Activated T-cell treated with anti-CD3 and anti-CD28 coated beads, Interleukin-2, amount 50 U/mL, for 72 hours (primary cell): ENCODE measurements at places on chromosomes 7 and 10.

DNA sequence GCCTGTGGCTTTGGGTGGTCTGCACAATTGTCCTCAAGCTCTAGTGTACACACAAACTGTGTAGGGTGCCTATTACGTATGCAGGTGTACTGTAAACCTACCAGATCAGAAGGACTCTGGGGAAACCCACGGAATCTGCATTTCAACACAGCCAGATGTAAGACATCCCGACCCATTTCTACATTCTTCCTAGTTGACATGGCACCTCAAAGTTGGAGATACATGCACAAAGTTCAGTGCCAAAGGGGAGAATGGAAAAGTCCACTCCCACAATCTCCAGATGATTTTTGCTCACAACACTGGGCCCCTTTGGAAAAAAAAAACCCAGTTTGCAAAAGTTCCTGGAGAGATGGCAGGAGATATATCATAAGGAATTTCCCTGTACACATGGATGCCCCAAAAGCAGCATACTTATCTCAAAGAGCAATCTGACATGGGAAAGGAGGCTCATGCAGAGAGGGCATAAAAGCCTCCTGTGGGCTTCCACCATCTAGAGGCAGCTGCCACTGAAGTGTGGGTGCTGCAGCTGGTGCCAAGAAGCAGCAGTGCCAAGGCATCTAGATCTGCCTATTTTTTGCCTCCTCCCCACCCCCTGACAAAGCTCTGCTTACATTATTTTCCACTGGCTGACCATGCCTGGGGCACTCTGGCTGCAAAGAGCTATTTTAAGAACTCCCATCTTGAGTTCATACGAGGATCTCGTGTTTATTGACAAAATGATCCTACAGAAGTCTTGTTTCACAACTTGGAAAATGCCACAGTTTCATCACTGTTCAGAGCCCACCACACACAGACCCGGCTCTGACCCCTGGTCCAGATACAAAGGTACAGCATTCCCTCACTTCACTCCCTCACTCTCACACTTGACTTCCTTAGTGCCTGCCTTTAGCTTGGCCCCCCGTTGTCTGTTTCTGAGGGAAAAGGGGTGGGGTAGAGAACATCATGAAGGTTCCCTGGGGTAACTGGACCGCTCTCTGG lies 12.9 kb downstream of the TECTB start:
- no peak for DNase-seq

DNA sequence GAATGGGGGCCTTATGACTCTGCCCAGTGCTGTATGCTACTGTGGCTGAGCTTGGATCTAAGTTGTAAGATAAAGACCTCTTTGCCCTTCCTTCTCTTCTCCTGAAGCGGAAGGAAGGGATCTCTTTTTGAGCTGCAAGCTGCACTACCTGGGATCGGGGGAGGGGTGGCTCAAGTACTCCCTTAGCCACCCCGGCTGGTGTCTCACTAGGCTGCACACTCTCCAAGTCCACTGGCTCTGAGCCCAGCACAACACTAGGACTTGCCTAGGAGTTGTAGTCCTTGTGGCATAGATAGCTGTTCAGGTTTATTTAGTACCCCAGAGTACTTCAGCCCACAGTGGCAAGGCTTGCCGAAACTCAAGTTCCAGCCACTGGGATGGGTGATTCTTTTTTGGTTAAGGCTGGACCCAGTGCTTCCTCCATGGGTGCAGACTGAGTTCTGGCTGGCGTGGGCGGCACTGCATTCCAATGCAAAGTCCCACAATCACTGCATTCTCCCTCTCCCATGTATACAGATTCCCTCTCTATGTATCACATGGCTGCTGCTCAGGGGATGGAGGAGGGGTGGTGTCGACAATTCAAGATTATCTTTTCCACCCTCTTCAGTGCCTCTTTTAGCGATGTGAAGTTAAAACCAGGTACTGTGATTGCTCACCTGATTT lies 76.2 kb upstream of the SLC25A13 start:
- no peak for DNase-seq

DNA sequence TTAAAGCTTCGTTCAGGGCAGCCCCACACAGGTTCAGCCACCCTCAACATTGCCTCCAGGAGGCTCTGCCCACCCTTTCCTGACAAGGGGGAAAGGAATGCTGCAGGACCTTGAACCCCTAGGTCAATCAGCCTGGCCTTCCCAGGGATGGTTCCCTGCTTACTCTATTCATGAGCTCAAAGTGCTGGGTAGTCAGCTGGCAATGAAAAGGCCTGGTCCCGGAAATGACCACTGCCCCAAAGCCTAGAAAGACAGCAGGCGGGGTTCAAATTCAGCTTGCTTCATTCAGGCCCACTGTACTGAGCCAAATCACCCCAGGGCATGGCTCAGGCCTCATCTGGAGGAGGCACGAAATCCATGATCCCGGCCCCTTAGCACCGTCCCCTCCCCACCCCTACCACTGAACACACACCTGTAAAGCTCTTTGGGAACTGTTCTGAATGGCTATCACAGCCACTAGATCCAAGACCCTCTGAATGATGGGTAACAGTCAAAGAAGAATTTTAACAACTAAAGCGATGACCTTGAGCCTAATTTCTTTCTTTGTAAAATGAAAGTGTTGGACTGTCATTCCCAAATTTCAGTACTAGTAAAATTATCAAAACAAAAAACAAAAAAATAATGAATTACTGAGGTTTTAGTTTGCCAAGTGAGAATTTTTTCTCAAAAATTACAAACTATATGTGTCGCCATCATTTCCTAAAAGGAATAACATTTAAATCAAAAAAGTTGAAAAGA lies 1.0 kb downstream of the URGCP start:
- no peak for DNase-seq

GRCh38 chr10:42985436-42986316 lies 91.2 kb upstream of the RET start:
- DNase-seq, result no peak

- DNase-seq, result no peak
Observed at GRCh38 chr7:24058953-24059352, 225.0 kb upstream of the NPY start.

DNA sequence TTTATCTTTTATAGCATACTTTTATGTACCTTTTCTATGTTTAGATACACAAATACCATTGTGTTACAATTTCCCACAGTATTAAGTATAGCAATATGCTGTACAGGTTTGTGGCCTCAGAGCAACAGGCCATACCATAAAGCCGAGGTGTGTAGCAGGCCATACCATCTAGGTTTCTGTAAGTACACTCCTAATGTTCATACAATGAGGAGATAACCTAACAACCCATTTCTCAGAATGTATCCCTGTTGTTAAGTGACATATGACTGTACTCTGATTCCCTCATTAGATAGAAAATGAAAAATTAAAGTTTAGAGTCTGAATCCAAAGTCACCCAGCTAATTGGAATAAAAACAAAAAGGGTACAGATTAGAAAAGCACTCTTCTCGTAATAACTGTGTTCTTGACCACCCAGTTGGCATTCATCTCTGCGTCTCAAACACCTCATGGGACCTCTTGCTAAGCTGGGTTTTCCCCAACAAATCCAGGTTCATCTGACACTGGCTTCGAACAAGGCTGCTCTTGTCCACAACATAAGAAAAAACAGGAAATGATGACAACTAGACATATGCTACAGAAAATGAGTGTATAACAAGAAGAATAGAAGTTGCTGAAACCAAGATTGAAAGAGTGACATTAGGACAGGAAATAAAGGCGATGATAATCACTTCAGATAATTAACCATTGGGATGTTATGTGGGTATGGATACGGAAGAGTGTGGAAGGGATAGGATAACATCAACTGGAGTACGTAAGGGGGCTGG lies 1.4 kb downstream of the NDUFB8 start:
- peak; percentile 48 for DNase-seq

GRCh38 chr7:91286432-91286831 lies 22.2 kb downstream of the FZD1 start:
- no peak for DNase-seq

DNA sequence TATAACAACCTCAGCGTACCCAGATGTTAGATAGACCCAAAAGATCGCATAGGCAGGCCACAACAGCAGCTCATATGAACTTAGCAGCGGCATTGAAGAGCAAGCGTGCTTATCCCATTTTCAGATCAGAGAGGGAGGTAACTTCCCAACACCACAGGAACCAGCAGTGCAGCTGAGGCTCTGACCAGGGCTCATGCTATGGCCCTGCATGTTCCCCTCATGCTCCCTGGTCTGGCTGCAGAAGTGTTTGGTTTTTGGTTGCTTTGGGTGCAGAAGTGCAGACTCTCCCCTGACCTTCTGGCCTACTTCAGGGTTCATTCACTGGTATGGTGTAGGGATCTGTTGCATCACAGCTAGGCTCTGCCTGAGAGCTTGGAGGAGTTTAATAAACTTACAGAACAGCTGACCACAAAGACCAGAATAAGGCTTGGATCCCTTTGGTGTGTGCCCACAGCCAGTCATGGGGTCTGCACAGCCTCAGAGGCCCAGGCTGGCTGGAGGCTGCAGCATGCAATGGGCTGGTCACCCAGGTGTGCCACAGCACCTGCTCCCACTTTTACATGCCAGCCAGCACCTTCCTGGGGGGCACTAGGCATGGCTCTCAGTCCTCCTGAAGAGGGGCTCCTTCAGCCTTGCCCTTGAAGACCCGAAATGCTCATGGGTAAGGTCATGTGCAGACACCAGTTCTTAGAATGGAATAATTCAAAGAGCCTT lies 9.1 kb upstream of the CXCL12 start:
- DNase-seq, result no peak

- no peak for DNase-seq
Observed at GRCh38 chr10:60992636-60993035, 48.7 kb upstream of the RHOBTB1 start.

DNA sequence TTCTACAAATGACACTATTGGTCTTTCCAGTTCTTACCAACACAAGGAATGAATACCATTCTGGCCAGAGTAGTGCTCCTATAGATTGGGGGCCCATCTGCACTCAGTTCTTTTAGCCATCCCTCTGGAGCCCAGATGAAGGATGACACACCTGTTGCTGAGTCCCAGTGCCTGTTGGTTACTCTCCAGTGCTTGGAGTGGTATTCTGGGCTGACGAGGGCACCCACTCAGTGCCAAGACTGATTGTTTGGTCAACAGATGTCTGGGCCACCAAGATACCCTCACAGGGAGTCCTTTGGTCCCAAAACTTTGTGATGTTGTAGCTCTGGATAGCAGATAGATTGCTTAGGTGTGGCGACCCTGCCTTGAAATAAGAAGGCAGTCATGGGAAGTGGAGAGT lies 23.7 kb upstream of the ITGA8 start:
- DNase-seq, result no peak

- no peak for DNase-seq
Observed at GRCh38 chr7:157551325-157552070, 214.7 kb downstream of the DNAJB6 start.

GRCh38 chr10:84155521-84155920 lies 16.2 kb downstream of the GHITM start:
- DNase-seq, result no peak

DNA sequence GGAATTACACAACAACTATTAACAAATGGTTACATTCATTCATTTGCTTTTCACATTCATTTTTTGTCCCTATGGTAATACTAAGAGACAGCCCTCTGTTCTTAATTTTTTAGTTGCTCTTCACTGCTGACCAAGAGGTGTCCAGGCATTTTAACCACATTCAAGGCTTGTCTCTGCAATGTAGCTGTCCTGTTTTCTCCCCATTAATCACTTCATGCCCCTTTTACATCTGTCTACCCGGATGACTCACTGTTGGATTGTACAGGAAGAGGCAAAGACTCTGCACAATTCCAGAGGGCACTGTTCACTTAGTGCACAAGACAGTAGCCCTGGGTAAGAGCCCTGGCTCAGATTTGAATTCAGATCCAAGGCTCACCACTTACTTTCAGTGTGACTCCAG lies 168.5 kb downstream of the NOC3L start:
- no peak for DNase-seq

DNA sequence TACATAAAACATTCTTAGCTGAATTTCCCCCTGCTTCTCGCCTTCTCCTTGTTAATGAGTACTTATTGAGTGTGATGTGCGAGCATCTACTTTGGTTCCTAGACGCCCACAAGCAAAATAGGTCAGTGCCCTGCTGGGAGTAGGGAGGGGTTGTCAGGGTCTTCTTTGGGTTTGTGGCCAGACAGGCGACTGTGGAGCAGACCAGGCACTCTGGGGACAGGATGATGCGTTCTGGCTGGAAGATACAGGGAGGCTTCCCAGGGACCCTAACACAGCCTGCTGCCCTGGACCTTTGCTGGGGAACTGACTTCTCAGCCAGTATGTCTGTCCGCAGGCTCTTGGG lies 227.2 kb downstream of the CUX1 start:
- DNase-seq, result no peak

- DNase-seq, result no peak
Observed at GRCh38 chr7:29485339-29486190, 78.1 kb upstream of the PRR15 start.

DNA sequence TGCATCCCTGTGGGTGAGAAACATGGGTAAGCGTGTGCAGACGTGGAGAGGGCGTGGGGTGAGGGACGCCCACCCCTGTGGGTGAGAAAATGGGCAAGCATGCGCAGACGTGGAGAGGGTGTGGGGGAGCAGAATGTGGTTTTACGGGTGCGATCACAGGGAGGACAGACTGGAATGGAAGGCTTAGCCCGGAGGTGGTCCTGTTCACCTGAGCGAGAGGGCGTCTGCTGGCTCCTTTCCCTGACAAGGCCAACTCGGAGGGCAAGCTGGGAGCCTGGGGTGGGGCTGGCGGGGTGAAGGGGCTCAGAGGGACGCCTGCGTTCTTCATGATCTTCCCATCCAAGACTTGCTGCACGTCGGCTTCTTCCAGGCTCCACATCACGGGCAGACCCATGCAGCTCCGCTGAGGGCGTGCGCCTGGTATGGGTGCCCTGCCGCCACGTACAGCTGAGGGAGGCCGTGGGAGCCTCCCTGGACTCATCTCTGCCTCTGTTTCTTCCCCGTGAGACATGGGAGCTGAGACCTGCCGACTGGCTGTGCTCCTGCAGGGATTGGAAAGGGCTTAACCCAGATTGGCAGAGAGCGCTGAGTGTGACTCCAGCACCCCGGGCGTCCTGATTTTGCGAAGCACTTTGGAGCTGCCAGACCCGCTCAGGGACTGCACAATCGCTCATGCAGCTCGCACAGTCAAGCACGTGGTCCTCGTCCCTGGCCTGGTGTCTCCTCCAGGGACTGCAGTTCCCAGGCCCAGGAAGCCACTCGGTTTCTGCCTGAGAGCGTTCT lies 74.3 kb upstream of the SHH start:
- DNase-seq, result no peak

DNA sequence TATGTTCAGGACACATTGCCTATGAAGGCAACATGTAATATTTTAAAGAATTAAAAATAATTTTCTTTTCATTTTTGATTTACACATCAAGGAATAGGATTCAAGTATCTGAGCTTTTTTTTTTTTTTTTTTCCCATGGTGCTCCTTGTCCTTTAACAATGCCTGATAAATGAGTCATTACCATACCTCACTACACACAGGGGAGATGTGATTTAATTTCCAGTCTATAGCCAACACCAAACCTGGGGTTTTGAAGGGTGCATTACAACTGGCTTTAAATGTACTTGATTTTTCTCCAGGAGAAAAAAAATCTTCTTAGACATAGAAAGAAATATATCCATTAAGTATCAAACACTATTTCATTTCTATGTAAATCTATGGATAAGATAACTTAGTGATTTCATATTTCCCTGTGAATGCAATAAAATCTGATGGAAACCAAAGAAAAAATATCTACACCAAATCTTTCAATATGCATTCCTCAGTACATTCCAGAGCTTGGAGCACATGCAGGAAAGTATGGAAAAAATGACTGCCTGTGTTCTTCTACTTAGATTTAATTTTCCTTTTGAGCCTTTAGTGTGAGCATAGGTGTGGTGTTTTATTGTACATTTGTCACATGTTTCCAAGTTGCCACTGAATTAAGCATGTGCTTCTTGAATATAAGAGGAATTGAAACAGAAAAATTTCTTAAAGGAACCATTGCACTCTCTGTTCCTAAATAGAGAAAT lies 204.8 kb upstream of the MEOX2 start:
- no peak for DNase-seq

GRCh38 chr10:63467841-63468240 lies 2.1 kb upstream of the JMJD1C start:
- no peak for DNase-seq
